ENCODE measurements at places on chromosomes 16 and 17. TPM values are rescaled to one million over a fixed set of nuclear protein-coding genes. Genes with fewer than 3 reads are reported as not detected.

DNA sequence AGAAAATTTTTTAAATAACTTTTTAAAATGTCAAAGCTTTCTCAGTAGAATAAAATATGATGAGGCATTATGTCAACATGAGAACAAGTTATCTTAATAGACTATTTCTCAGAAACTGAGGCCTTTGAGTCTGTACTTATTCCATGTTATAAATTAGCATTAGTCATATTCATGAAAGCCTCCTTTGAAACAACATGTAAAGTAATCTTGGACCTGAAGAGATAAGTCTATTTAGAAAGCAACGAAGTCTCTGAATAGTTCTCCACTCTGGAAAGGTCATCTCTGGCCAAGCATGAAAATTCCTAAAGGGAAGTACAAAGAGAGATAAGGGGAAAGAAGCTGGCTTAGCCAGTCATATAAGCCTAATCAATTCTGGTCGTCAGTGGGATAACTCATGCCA lies 150.8 kb downstream of the CYB561 start:
- H3K27ac ChIP-seq, result no peak overlapping the region
- H3K27me3 ChIP-seq, result no peaks in the 10 kb centered on the region
- no peaks in the 10 kb centered on the region for H3K36me3 ChIP-seq
- H3K4me3 ChIP-seq, result no peak overlapping the region

Gene KRTAP9-4
- total RNA-seq, result not detected

- DNase-seq, result no peak
- peaks cover 3% of the 10 kb centered on the region for H3K4me1 ChIP-seq
- H3K36me3 ChIP-seq, result no peaks in the 10 kb centered on the region
Measured at GRCh38 chr17:19719355-19720209, 3.2 kb upstream of the SLC47A2 start.

GRCh38 chr16:56909527-56909979 lies 22.4 kb upstream of the HERPUD1 start:
- no peaks in the 10 kb centered on the region for H3K36me3 ChIP-seq
- no peaks in the 10 kb centered on the region for H3K4me1 ChIP-seq
- no peak overlapping the region for H3K27ac ChIP-seq
- H3K27me3 ChIP-seq, result no peaks in the 10 kb centered on the region

DNA sequence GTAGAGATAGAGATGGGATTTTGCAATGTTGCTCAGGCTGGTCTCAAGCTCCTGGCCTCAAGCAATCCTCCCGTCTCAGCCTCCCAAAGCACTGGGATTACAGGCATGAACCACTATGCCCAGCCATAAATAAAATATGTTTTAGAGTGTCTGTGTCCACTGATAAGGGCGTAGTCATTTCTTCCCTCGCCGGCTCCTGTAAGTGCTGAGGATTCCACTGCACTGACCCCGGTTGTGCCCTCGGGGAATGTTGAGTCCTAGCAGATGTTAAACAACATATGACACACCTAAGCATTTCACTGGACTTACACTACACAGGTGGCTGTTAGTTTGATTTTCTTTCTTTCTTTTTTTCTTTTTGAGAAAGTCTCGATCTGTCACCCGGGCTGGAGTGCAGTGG lies 5.6 kb upstream of the SHMT1 start:
- no peak overlapping the region for H3K27ac ChIP-seq
- no peak for DNase-seq
- H3K4me3 ChIP-seq, result no peak overlapping the region
- no peaks in the 10 kb centered on the region for H3K4me1 ChIP-seq
- no peaks in the 10 kb centered on the region for H3K36me3 ChIP-seq
- H3K27me3 ChIP-seq, result peaks cover 4% of the 10 kb centered on the region

DNA sequence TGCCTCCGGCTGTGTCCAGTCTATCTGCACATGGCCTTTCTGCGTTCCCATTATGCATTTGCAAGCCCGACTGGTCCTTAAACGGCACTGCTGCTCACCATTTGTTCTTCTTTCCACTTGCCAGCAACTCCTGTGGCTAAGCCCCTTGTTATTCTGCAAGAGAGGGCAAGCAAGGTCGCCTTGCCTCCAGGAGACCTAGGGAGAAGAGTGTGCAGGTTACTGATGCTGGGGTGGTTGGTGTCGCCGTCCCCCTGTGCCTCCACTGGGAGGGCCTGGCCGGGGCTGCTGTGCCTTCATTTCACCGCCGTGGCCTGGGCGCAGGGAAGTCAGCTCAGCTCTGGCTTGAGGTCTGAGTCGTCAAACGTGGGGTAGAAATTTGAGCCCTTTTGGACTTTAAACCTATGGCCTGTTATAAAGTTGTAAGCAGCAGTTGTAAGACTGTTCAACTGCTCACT lies 12.7 kb downstream of the SLC6A4 start:
- H3K4me1 ChIP-seq, result no peaks in the 10 kb centered on the region
- no peaks in the 10 kb centered on the region for H3K36me3 ChIP-seq
- no peak overlapping the region for H3K4me3 ChIP-seq
- no peak for DNase-seq
- H3K27ac ChIP-seq, result no peak overlapping the region

DNA sequence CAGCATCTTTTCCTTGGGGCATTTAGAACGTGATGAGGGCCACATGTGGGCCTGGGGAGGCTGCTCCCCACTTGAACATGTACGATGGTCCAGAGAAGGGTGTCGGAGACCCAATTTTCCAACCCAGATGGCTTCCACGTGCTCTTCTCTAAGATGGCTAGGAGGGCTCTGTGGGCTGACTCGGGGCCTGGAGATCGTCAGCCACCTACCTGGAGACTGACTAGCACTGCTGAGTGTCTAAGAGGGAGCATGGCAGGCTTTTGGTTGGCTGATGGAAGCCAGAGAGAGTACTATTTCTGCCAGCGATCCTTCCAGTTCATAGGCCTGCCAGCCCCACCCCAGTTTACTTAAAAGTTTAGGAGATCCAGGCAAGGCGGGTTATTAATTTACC lies 60.2 kb upstream of the CLEC18A start:
- H3K36me3 ChIP-seq, result no peaks in the 10 kb centered on the region
- peaks cover 10% of the 10 kb centered on the region for H3K4me1 ChIP-seq
- H3K27me3 ChIP-seq, result no peaks in the 10 kb centered on the region
- DNase-seq, result no peak
- H3K27ac ChIP-seq, result no peak overlapping the region

- peaks cover 6% of the 10 kb centered on the region for H3K4me1 ChIP-seq
- H3K4me3 ChIP-seq, result no peak overlapping the region
- no peaks in the 10 kb centered on the region for H3K27me3 ChIP-seq
- no peaks in the 10 kb centered on the region for H3K36me3 ChIP-seq
- DNase-seq, result no peak
Measured at GRCh38 chr17:76781056-76781982, 43.4 kb downstream of the MFSD11 start.

- H3K4me3 ChIP-seq, result no peak overlapping the region
- DNase-seq, result no peak
Measured at GRCh38 chr16:1687427-1688316, 9.6 kb downstream of the JPT2 start.

Data from endothelial cell of umbilical vein (primary cell).